ENCODE measurements at places on chromosomes 12 and 14.

DNA sequence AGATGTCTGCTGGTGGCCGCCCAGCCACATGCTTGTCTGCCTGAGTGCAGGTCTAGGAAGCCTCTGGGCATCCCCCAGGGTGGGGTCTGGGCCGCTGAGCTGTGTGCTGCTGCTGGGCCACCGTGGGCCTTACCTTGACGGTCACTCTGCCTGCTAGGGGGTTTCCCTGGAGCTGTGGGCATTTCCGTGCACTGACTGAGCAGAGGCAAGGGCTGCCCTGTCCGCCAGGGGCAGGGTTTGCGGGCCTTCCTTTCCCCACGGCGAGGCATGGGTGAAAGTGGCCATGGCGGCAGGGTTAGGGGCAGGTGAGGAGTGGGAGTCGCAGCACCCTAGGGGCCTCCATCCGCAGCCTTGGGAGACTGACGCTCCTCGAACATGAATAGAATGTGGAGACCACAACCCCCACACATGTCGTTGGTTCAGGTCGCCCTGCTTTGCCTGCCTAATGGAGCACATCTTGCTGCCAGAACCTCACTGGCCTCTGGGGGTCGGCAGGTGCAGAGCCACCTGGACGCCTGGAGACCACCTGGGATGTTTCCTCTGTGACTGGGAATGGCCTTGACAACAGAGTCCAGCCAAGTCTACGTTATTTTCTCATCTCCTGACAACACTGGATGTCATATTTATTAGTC, 2.5 kb downstream of the ZBTB42 start:
- no peak for DNase-seq

GRCh38 chr12:89185181-89185580, 167.1 kb downstream of the DUSP6 start:
- DNase-seq, result no peak

- DNase-seq, result no peak
Observed at GRCh38 chr12:106576848-106577247, 6.0 kb upstream of the RFX4 start.

DNA sequence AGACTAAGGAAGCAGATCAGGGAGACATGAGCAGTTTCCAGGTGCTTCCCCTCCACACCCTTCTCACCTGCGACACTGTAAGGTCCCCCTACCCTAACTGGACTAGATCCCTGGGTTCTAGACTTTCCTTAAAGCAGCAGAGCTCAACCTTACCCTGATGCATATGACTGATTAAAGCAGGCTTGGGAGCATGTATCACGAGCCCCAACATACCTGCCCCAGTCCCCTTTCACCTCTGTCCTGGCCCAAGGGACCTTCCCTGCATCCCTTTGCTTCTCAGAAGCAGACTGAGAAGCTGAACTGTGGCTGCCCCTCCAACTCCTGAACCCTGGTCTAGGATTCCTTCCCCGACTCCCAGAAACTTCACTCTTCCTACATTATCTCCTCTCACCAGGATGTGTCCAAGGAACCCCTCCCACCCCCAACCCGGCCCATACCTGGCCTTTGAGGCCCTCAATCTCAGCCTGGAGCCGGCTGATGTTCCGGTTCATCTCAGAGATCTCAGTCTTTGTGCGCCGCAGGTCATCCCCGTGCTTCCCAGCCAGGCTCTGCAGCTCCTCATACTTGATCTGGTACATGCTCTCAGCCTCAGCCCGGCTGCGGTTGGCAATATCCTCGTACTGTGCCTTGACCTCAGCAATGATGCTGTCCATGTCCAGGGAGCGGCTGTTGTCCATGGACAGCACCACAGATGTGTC, 5.4 kb downstream of the KRT8 start:
- DNase-seq, result no peak

DNA sequence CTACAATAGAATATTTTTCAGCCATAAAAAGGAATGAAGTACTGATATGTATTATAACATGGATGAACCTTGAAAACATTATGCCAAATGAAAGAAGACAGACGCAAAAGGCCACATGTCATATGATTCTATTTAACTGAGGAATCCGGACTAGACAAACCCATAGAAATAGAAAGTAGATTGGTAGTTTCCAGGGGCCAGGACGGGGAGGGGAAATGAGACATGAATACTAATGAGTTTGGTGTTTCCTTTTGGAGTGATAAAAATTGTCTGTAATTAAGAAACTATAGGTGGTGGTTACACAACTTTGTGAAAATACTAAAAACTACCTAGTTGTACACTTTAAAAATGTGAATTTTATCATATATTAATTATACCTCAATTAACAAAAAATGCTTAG, 247.6 kb downstream of the BCAT1 start:
- no peak for DNase-seq

DNA sequence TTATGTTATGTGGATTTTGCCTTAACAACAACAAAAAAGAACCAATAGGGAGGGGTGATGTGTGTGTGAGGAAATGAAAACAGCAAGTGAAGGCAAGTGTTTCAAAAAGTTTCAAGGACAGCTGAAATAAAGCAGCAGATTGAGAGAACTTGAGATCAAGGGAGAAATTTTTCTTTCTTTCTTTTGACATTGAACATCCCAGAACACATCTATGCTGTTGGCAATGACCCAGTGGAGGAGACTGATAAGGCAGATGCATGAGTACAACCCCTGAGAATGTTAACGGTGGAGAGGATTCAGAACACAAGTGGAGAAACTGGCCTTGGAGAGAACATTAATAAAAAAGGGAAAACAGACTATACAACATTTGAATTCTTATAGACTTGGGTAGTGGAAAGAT, 2.9 kb downstream of the LLPH start:
- no peak for DNase-seq

DNA sequence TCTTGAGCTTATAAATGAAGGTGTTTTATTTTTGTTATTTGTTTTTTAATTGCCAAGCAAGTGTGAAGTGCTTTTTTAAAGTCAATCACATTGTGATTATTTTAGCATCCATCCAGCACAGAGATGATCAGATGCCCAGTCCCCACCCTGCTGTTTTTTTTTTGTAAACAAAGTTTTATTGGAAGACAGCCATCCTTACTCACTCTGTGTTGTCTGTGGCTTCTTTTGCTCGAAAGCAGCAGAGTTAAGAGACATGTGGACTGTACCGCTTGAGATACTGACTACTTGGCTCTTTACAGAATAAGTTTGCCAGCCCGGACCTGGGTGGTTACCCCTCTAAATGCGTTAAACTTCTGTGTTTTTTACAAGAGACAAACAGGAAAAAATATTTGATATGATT, 30.9 kb upstream of the AMN start:
- DNase-seq, result no peak

DNA sequence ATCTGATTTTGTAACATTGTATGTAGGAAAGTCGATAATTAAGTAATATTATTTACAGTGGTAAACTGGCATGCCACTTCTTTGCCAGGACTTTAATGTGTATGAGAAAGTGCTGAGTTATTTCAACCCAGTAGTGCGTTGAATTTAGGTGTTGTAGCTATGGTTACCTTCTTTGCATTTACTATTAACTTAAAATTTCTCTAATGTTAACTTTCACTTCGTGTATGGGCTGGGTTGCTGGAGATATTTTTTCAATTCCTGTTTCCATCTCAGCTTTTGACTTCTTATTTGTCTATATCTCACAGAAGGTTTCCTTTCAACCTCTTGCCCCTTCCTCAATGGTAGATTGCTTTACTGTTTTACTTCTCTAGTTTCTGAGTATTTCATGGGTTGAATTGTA, 1345.6 kb downstream of the FSCB start:
- no peak for DNase-seq

GRCh38 chr14:65824285-65824977, 411.9 kb downstream of the FUT8 start:
- peak; percentile 60 for DNase-seq

DNA sequence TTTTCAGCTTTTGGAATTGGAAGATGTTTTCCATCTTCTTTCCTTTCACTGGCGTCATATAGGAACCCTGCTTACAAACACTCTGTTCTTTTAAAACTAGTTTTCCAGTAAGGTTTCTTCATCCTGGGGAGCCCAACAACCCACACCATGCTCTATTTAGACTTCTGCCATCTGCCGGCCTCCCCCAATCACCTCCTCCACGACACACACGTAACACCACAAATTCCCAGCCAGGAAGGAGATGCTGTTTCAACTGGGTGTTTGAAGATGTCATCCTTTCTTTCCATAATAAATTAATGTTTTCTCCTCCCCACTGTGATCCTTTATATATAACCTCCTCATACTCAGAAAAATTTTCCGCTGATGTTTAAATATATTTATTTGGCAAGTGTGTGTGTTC, 231.4 kb upstream of the DDHD1 start:
- DNase-seq, result no peak

DNA sequence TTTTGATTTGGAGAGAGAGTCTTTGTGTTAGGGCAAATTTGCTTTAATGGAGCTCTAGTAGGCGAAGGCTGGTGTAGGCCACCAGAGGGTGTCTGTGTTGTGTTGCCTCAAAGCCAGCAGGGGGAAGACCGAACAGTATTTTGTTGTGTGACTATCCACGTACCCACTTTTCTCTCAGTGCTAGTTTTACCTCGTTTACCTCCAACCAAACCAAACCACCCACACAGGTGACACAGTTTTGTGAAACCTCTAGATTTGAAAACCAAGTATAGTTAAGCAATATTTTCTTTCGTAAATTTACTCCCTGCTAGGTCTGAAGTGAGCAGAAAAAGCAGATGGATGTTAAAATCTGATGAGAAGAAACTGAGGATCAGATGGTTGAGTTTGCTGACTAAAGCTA, 36.3 kb upstream of the NPFF start:
- DNase-seq, result peak; percentile 23

- no peak for DNase-seq
Observed at GRCh38 chr14:24247422-24247821, 5.0 kb upstream of the TINF2 start.

- no peak for DNase-seq
Observed at GRCh38 chr12:124896461-124896860, 18.0 kb downstream of the UBC start.

GRCh38 chr14:24241829-24242443, 487 bp downstream of the TINF2 start:
- DNase-seq, result peak; percentile 90

All from stimulated activated CD4-positive, alpha-beta T cell treated with anti-CD3 and anti-CD28 coated beads, Interleukin-4, amount 100 ng/mL, for 4 hours (primary cell).